ENCODE measurements at places on chromosomes 3 and 15.

DNA sequence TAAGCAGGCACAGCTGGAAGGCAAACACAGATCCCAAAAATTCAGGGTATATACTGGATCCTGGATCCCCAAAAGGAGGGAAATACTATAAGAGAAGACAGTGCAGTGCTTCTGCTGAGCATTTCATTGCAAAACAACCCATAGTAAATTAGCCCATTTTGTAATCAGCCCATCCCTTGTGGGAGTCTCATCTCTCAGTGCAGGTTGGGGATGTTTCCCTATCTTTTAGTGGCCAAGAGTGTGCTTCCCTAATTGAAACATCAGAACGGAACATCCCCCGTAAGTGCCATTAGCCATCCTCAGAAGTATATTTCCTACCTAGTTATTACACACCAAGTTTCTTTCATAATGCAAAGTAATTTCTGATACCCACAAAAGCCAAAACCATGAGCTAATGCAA, 11.2 kb upstream of the MTMR14 start:
- no peak for DNase-seq

DNA sequence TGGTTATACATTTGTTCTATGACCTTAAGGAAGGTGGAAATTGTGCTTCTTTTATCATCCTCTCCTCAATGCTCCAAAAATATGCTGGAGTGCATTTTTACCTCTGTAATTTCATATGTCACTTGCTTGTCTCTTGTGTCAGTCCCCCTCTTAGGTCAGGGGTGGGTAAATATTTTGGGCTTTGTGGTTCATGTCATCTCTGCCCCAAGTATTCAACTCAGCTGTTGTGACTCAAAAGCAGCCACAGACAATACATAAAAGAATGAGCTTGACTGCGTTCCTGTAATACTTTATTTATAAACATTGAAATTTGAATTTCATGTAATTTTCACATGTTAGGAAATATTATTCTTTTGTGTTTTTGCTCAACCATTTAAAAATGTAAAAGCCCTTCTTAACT, 60.4 kb upstream of the SLC24A5 start:
- DNase-seq: no peak

- no peak for DNase-seq
Observed at GRCh38 chr3:181623924-181624694, 87.6 kb upstream of the SOX2 start.

GRCh38 chr15:34334672-34335071, 2.9 kb downstream of the SLC12A6 start:
- DNase-seq: no peak

DNA sequence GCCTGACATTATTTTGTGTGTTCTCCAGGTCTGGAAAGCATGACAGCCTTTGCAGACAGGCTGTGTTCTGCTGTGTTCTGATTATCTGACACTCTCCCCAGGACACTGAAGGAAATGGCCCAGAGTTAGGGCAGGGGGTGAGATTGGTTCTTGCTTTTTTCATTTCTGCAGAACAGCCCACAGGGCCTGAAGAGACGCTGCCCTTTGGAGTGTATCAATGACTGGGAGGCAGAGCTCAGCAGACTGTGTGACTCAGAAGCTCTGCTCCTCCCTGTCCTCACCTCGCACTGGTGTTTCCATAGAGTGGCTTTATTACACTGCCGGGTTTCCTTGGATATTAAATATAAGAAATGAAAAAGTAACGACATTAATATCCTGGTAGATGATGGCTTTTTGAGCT, 523.6 kb downstream of the NTRK3 start:
- no peak for DNase-seq
